ENCODE measurements at places on chromosomes 16 and 17.

GRCh38 chr16:17827313-17827712 lies 356.6 kb upstream of the XYLT1 start:
- DNase-seq: no peak

DNA sequence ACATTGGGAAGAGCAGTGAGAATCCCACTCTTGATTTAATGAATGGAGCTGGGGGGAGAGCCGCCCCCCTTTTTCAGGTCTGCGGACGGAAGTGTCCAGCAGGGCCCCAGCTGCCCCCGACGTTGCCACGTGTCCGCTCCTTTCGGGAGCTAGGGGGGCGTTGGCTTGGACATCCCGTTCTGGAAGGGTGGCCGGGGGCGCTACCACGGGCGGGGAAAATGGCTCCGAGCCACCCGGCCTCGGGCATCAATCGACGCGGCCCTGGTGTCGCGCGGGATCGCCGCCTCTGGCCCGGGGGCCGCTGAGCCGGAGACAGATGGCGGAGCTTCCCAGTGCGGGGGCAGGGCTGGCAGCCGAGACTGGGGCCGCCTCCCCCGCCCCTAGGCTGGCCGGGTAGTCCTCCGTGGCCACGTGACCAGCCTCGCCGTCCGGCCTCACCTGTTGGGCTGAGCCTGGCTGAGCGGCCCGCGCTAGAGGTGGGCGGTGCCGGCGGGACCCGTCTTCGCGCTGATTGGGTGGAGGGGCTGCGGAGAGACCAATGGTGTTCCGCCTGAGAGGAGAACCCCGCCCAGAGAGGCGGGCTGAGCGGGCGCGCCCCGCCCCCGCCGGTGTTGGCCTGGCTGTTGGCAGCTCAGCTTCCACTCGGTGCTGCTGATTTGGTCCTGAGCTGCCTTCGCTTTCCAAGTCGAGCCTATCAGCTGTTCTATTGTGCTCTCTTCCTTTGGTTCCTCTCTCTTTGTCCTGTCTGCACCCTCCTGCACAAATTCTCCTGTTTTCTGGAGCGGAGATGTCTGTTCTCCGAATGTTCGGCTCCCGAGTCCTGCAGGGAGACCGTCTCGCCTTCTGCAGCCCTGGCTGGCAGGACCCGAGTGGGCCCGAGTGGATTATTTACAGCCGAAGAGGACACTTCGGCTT lies 8.3 kb downstream of the HS3ST3B1 start:
- no peak for DNase-seq

GRCh38 chr17:39603304-39604016 lies 4.3 kb downstream of the NEUROD2 start:
- no peak for DNase-seq

GRCh38 chr17:7440113-7440833 lies 961 bp downstream of the FGF11 start:
- no peak for DNase-seq

- no peak for DNase-seq
Measured at GRCh38 chr17:31915456-31916100, 14.1 kb upstream of the UTP6 start.

GRCh38 chr17:29621751-29622194 lies 939 bp downstream of the CORO6 start:
- DNase-seq: no peak

GRCh38 chr16:68147444-68147843 lies 62.3 kb downstream of the NFATC3 start:
- no peak for DNase-seq

DNA sequence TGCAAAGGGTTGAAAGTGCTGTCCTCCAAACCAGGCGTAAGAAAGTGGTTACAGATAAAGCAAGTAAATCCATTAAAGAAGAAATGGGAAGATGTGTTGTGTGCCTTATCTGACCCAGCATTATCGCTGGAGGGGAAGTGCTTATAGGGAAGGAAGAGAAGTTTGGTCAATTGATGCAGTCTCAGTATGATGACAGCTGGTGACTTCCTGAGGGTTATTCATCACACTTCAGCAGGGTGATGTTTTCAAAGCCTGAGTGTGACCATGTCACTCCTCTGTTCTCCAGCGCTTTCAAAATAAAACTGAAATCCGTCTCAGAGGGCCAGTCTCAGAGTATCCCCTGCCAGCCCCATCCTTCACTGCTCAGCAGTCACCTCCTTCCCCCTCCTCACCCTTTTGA lies 505.4 kb upstream of the RBFOX1 start:
- no peak for DNase-seq

DNA sequence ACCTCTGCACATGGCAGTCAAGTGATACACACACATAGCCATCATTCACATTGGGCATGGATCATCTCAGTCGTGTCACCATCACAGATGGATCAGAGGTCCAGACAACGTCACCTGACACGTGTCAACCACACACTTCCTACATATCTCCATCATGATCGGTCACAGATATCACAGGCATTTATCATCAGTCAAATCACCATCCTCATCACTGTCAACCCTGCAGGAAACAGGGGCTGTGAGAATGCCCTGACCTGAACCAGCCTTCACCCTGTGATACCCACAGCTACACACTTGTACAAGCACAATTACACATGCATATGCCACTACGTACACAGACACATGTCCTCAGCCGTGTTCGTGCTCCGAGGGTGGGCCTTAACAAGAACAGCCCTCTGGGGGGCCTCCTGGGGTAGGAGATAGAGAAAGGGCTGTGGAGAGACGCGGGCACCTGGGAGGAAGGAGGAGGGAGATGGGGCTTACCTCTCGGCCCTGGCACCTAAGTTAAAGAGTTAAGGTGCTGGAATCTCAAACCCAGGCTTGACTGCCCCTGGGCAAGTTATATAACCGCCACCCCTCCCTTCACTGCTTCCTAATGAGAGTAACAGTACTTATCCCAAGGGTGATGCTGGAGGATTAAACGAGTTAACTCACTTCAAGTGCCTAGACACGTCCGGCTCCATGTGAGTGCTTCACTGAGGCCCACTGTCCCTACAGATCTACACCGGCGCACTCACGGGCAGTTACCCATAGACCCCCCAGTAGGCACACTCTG lies 1.1 kb downstream of the SLC12A4 start:
- DNase-seq: peak; percentile 17

DNA sequence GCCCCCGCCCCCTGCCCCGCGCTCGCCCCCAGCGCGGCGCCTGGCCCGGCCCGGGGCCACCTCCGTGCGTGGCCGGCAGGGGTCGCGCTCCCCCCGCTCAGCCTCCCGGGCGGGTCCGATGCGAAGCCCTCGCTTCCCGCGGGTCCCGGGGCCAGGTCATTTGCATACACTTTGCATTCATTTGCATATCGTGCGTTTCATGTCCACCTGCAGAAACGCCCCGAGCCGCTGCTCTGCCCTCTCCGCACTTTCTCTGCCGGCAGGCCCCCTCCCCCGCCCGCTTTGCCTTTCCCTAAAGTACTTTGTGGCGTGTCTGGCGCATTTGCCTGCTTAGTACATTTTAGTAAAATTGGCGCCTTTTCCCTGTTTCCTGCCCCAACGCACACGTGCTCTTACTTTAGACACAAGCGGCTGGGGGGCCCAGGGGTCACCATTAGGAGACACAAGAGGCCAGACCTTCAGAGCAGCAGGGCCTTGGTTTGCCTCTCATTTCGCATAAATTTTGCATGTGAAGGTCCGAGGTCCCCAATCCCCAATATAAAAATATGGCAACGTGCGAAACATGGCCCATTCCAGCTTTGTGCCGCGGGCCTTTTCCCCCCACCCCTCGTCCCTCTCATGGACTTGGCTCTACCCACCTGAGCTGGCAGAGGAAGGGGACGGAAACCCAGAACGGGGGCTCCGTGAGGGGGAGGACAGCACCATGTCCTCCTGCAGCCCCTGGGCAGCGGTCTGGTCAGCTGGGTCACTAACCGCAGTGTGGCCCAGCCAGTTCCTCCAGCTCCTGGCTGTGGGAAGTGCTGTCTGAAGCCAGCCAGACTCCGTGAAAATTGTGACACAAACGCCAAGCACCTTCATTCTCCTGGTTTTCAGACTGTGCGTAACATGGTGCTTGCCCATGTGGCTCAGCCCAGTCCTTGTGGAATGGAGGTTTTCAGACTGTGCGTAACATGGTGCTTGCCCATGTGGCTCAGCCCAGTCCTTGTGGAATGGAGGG lies 34.8 kb downstream of the CBFA2T3 start:
- DNase-seq: no peak

DNA sequence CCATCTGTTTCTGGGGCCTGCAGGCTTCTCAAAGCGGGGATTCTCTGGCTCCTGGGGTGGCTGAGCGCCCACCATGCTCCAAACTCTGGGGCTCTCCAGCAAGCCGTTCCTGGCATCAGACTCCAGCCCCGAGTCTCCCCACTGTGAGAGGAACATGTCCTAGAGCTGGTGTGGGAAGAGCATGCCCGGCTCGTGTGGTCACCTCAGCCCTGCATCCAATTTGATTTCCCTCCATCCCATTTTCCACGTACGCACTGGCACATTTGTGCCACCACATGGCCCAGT lies 23.2 kb upstream of the KCNJ12 start:
- no peak for DNase-seq

- no peak for DNase-seq
Measured at GRCh38 chr16:5064915-5065314, 841 bp downstream of the C16orf89 start.

DNA sequence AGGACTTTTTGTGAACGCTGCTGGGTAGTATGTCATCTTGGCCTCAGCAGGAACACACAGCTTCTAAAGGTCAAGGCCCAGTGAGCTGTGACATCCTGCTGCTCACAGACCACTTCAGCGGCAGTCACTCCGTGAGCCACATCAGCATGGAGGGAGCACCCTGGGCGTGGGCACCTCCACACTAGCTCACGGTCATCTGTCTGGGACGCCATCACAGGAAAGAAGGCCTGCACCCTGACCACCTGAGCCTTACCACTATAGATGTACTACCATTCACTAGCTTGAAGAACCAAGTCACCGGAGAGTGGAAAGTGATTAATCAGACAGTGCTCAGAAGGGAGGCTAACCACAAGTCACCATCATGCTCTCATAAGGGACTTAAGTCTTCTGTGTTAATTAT lies 3.3 kb downstream of the AXIN1 start:
- no peak for DNase-seq

- DNase-seq: no peak
Measured at GRCh38 chr16:70483426-70483825, 29.0 kb downstream of the FCSK start.

GRCh38 chr17:34851961-34852540 lies 109.2 kb downstream of the CCT6B start:
- DNase-seq: no peak
